ENCODE measurements at places on chromosomes 2 and 18.

GRCh38 chr2:200596774-200597570, 11.2 kb downstream of the AOX1 start:
- no peak for DNase-seq

- DNase-seq, result no peak
These were observed 210.0 kb upstream of the NT5C1B start for GRCh38 chr2:18799397-18799796.

GRCh38 chr2:227436436-227437174, 35.4 kb upstream of the AGFG1 start:
- DNase-seq, result no peak

DNA sequence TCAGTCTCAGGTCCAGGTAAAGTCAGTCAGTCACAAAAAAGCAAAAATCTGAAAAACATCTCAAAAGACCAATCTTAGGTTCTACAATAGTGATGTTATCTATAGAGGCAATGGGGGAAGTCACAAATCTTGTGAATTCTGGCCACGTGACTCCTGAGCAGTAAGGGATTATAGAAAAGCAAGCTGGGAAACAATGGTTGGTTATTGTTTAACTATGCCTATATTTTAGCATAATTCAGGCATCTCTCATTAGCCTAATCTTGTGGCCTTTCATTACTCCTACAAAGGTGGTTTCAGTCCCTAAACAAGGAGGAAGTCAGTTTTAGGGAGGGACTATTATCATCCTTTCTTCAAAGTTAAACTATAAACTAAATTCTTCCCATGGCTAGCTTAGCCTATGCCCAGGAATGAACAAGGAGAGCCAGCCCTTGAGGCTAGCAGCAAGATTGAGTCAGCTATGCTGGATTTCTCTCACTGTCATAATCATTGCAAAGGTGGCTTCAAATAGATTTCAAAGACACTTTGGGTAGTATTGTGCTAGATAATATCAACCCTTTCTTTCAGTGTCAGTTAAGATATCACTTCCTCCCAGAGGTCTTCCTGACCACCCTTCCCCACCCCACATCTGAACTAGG, 56.4 kb upstream of the ITGA6 start:
- no peak for DNase-seq

GRCh38 chr2:39407516-39408296, 29.4 kb downstream of the MAP4K3 start:
- DNase-seq, result no peak

- DNase-seq, result no peak
These were observed 49.6 kb upstream of the PXDN start for GRCh38 chr2:1793868-1794445.

- no peak for DNase-seq
These were observed 33.2 kb upstream of the OR6B3 start for GRCh38 chr2:240086563-240086962.

DNA sequence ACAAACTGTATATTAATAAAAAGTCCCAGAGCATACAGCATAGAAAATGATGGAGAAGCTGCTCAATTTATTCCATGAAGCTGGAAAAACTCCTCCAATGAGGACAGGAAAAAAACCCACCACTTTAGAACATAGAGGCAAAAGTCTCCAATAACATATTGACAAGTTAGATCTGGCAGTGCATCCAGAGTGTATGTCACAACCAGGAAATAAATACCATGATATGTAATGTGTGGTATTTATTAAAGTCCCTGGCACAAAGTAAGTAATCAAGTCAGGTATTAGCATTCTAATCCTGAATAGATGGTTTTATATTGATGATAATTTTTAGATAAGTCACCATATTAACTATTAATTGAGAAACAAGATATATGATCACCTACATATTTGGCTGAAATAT, 427.3 kb upstream of the HS6ST1 start:
- DNase-seq, result no peak

GRCh38 chr2:190607014-190607597, 41.8 kb upstream of the NAB1 start:
- DNase-seq, result no peak

GRCh38 chr18:26648509-26649192, 100.3 kb upstream of the KCTD1 start:
- no peak for DNase-seq

GRCh38 chr2:80473796-80474195, 169.2 kb upstream of the LRRTM1 start:
- DNase-seq, result no peak

DNA sequence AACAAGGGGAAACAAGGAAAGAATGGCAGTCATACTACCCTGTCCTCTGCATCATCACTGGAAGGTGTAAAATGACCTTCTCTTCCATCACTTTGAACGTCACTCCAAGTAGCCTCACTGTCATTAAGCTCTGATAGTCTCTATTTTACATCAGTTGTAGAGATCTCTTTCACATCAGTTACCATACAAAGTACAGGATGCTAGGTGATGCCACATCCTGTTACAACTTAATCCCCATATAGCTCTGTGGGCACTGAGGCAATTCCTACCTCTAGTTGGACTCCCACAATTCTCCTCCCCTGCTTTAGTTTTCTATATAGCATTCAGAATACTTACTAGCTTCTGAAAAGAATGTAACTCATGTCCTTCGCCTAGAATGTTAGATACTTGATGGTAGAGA, 55.1 kb upstream of the TTC27 start:
- no peak for DNase-seq

DNA sequence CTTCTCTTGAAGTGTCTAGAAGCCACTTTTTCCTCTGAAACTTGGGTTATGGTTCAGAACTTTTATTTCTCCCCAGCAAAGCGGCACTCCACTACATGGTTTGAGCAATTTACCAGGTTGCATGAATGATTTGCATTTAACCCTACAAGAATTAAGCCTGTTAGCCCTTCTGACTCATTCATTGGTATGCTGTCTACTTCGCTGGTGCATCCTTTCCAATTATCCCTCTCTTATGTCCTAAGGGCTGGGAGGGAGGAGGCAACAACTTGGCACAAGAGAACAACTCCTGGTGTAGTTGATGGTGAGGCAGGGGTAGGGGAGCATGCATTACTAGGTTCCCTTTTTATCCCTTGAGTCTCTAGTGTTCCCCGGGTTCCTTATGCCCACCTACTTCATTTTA, 293.4 kb upstream of the MEX3C start:
- no peak for DNase-seq

DNA sequence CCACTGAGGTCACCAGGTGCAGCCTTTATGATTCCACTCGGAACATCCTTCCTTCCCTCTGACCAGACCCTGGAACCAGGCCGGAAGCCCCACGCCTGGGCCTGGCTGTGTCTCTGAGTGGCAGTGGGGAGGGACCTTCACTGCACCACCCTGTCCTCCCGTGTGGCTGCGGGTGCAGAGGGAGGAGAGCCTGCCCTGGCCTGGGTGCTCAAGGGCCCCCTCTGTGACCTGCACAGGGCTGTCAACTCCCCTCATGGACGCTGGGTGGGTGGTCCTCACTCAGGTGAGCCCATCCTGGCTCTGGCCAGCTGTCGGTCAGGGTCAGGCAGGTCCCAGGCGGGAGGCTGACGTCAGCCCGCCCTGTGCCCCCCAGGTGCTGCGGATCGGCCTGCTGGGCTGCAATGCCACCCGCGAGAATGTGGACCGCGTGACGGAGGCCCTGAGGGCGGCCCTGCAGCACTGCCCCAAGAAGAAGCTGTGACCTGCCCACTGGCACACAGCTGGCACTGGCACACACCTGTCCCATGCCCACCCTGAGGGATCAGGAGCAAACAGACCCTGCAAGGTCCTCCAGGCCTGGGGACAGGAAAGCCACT, 9.8 kb downstream of the AGXT start:
- no peak for DNase-seq

- peak; percentile 84 for DNase-seq
These were observed 6.8 kb upstream of the SNED1 start for GRCh38 chr2:240991378-240992263.

DNA sequence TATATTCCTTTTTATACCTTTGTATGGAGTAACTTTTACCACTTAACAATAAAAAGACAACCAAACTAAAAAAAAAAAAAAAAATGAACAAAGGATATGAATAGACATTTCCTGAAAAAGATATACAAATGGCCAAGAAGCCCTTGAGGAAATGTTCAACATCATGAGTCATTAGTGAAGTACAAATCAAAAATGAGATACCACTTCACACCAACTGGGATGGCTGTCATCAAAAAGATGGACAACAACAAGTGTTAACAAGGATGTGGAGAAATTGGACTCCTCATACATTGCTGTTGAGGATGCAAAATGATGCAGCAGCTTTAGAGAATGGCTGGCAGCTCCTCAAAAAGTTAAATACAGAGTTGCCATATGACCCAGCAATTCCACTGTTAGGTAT, 22.6 kb upstream of the SCYGR2 start:
- DNase-seq, result no peak

DNA sequence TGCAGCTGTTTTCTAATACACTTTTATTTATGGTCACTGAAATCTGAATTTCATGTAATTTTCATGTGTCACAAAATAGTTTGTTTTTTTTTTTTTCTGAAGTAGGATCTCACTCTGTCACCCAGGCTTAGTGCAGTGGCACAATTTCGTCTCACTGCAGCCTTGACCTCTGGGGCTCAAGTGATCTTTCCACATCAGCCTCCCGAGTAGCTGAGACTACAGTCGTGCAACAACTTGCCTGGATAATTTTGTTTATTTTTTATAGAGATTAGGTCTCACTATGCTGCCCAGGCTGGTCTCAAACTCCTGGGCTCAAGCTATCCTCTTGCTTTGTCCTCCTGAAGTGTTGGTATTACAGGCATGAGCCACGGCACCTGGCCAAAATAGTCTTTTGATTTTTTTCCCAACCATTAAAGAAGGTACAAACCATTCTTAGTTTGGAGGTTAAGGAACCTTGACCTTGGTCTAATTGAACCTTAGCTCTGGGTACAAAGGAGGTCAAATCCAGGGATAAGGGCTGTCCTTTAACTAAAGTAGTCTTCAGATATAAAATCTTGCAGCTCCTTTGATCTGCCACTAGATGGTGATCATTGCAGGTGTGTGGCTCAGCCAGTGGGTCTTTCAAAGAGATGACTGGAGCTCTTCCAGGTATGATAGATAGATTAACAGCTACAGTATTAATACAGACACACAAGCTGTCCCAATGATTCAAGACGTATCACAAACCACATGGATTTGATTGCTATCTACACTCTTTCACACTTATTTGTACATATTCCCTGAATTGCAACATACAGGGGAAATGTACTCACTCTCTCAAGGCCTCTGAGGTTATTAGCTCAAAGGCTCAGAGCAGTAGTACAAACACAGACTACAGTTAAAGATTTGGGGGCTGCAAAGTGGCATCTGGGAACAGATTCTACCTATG, 4.7 kb upstream of the KRCC1 start:
- DNase-seq, result peak; percentile 57

GRCh38 chr2:50672282-50672681, 359.6 kb downstream of the NRXN1 start:
- DNase-seq, result no peak

DNA sequence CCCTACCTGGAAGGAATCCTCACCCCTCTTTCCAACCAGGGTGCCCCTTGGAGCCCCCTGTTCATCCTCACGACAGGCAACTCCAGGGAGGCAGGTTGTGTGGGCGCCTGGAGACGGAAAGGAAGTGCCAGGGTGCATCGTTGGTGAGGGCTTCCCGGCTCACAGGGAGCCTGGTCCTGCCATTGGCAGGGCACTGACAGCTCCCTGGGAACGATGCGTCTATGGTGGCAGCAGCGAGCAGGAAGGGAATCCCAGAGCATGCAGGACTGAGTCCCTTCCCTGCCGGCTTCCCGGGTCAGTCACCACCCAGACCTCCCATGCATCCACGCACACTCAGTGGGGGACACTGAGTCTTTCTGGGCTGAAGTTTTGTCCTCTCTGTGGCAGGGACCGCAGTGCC, 117.6 kb downstream of the INHBB start:
- DNase-seq, result no peak

DNA sequence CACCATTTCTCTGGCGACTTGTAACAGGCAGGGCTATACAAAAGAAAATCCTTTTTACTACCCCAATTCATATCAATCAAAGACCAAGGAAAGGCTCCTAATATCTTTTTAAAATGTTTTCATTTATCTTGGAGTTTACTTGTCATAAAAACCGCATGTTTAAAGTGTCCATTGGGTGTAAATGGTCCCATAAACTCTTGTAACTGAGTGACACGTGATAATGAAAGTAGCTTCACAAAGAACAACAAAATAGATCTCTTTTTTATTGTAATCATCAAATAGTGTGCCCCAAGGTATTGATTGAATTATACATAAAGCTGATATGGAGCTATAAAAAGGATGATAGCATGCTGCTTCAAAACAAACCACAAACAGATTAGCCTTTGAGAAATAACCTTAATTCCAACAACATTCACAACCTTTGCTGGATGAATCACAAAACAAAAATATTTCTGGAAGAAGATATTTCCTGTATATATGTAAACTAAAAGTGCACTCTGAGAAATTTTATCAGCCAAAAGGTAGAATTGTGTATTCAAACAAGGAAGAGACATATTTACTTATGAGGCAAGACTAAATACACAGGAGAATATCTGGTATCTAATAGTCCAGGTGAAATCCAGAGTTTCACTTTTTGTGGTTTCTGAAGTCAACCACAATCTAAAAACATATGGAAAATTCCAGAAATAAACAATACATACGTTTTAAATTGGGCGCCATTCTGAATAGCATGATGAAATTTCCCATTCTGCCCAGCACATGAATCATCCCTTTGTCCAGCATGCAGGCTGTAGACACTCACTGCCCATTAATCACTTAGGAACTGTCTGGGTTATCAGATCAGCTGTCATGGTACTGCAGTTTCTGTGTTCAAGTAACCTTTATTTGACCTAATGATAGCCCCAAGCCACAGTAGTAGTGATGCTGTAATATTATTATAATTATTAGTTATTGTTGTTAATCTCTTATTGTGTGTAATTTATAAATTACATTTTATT, 237.5 kb downstream of the PIK3C3 start:
- DNase-seq, result no peak

Measured in AG08395 (cell line).